ENCODE measurements at places on chromosomes 12 and 14. TPM values are rescaled to one million over a fixed set of nuclear protein-coding genes. Genes with fewer than 3 reads are reported as not detected.

Gene PIP4P1
- 85.3 TPM for polyA plus RNA-seq

Gene INTS13
- 15.3 TPM for polyA plus RNA-seq

Gene ASIC1
- polyA plus RNA-seq, result 8.0 TPM

Gene NXPH4
- 0.53 TPM for polyA plus RNA-seq

Gene ZDHHC22
- polyA plus RNA-seq, result 5.1 TPM

Gene ADAM21
- 0.58 TPM for polyA plus RNA-seq

Gene KRT77
- not detected for polyA plus RNA-seq

Measured in neural cell (in vitro differentiated cells).